ENCODE measurements at places on chromosomes 3 and 15. TPM values are rescaled to one million over a fixed set of nuclear protein-coding genes. Genes with fewer than 3 reads are reported as not detected.

Gene LTF
- total RNA-seq: 13.0 TPM

Gene PCOLCE2
- 0.62 TPM for total RNA-seq

GRCh38 chr15:42274702-42274989, 1.4 kb upstream of the TMEM87A start:
- no peak for DNase-seq

GRCh38 chr3:12966847-12967605, 106.2 kb downstream of the IQSEC1 start:
- DNase-seq: peak; percentile 50

- peak; percentile 94 for DNase-seq
These were observed 12.9 kb downstream of the MB21D2 start for GRCh38 chr3:192904632-192905289.

DNA sequence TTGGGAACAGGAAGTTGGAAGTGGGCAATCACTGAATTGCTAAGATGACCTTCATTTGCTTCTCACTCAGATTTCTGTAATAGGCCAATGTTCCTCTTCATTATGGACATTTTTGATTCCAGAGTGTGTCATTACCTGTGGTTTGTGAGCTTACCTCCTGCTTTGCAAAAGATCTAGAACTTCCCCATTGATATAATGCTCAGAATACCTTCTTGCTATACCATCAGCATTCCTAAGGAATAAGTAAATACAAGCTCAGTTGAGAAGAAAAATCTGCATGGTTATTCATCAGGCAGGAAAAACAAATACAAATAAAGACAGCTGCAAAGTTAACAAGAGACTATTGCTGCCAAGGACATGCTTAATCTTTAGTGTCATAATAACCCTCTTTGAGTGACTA, 5.6 kb upstream of the RPL14 start:
- DNase-seq: no peak

DNA sequence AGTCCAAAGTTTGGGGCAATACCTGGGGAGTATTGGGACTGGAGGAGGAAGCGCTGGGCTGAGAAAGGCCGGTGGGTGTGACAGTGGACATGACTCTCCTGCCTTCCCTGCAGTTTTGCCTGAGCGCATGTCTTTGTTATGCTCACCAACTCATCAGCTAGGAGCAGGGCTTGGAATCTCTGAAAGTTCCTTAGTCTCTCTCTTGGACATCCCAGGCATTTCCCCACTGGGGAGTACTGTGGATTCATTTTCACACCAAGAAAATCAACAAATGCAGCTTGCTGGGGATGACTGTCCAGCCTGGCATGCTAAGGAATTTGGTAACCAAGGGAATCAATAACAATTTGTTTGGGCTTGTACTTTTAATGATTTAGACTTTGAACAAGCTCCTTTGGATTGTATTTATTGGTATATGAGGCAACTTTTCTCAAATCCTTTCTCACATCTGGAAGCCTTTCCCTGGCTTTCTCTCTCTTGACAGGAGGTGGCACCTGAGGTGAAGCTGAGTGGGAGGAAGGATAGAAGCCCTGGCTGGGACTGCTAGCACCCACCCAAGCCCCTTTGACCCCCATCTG, 48.5 kb upstream of the CHST2 start:
- DNase-seq: no peak

DNA sequence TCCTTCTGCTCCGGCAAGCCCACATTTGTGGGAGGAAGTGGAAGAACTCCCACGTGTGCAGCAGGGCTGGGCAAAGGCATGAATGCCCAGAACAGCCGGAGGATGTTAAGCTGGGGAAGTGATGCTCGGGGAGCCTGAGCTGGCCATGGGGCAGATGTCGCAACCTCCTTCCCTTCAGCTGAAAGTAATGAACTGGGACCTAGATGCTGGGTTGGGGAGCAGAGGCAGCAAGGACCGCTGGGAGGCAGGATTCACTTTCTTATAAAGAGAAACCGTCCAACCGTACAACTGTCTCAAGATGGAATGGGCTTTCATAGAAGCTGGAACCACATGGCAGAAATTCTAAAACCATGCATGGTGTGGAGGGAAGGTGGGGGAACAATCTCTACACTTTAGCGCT, 290.9 kb downstream of the OCA2 start:
- no peak for DNase-seq

DNA sequence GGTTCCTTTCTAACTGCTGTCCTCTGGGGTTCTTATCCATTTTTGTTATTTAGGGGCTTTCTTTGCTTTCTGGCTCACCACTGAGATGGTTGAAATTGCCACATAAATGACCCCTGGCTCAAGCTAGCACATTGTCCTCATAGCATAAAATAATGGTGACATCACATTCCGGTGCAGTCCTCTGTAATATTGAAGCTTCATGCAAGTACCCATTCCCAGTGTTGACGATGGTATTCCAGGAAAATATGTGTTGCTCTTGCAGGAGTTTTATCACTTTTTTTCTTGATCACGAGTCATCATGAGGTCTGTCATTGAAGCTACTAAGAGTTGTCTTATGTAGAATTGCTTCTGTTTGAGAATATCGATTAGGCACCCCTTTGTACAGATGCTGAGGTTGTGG, 56.1 kb downstream of the CRTC3 start:
- no peak for DNase-seq

Gene ARGFX
- total RNA-seq: not detected

DNA sequence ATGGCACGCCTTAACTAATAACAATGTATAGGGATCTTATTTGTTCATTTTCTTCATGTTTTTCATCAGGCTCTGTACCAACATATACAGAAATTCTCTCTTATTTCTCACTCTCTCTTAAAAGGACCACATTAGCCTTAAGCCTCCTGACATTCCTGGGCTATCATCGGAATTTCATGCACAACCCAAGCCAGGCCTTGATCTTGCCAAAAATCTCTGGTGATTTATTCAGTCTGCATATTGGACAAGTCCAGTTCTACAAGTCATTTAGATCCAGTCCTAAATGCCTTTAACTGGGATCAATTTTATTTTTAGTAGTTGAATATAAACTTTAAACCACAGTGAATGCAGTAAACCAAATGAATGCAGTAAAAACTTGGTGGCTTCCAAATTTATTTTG, 385.4 kb downstream of the MECOM start:
- no peak for DNase-seq

DNA sequence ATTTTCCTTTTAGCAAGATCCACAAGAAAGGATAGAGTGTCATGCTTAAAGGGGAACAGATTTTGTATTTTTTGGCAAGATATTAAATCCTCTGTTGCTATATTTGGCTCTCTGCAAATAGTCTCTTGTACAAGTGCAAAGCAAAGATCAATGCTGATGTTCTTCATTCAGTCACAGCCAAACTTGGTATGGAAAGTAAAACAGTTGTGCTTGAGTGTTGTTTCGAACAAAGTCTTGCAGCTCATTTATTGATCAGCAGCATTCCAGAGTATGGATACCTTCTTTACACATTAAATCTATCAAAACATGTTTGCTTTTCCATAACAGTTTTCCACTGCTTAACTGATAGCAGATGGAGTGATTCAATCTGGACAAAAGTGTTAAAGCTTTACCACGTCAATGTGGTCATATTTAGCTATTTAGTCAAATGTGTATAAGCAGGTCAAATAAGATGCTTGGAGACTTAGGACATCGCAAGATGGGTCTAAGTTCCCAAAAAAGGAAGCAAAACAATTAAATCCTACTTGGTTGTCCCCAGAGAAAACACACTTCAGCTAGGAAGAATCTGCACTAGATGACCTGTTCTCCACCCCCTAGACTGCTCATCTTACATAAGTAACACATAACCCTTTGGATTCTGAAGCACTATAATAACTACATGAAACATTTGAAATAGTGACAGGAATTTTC, 52.4 kb downstream of the VGLL3 start:
- DNase-seq: peak; percentile 63

DNA sequence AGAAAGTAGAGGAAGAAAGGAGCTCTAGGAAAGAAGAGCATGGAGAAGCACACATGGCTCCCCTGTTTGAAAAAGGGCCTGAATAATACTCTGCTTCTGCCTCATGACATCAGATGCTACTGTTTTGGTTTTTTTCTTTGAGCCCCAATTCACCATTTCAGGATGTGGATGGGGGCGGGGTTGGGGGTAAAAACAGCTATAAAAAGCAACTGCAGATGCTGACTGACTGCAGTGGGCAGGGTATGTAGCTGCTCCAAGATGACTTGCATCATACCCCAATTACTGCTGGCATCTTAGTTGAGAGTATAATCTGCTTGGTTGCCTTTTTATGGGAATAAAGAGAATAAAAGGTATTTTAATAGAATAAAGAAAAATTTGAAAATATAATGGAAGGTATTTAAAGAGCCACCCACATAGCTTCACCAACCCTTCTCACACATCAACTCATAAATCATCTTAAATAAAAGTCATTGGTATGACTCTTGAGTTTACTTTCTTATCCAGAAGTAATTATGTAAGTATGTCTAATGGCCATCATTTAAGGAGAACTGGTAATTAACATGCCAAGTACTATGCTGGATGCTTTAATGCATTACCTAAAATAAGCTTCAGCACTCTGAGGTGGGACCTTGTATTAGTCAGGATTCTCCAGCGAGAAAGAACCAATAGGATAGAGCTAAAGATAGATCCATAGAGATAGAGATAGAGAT, 36.4 kb upstream of the TMEM45A start:
- DNase-seq: no peak

GRCh38 chr3:72015463-72015862, 230.5 kb upstream of the PROK2 start:
- no peak for DNase-seq

Gene SAMMSON
- 0.41 TPM for total RNA-seq

Gene CFAP91
- total RNA-seq: 2.1 TPM

- no peak for DNase-seq
These were observed 424 bp downstream of the EAF2 start for GRCh38 chr3:121835465-121835801.

DNA sequence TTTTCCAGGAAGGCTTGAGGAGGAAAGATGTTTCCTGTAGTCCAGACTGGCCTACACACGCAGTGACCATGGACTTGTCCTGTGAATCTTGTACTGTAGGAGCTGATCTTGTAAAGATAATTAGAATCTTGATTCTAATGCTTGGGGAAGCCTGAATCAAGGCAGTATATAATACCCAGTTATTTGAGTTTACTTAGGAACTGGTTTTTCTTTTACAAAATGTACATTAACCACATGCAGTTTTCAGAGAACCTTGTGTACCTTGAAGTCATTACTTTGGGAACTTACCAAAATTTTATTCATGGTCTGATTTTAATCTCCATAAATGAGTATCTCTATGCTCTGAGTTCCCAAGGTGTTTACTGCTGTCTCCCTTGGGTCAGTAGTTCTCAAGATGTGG, 439.9 kb upstream of the AZI2 start:
- no peak for DNase-seq

DNA sequence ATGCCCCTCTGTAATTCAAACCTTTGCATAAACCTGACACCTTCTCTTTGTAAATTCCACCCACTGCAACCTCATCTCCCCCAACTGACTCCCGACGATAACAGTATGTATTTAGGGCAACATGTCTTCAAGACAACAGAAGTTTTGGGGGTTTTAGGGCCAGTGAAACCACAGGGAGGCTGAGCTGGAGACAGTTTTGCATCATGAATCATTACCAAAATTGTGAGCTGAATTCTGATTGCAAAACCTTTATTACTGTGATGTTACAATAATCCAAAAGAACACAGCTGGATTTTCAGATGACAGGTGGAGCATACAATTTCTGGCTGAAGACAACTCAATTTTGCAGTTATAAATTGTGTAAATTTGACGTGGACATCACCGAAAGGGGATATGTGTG, 281.3 kb upstream of the TTC14 start:
- no peak for DNase-seq

GRCh38 chr3:62805580-62806277, 69.5 kb downstream of the CADPS start:
- DNase-seq: no peak

DNA sequence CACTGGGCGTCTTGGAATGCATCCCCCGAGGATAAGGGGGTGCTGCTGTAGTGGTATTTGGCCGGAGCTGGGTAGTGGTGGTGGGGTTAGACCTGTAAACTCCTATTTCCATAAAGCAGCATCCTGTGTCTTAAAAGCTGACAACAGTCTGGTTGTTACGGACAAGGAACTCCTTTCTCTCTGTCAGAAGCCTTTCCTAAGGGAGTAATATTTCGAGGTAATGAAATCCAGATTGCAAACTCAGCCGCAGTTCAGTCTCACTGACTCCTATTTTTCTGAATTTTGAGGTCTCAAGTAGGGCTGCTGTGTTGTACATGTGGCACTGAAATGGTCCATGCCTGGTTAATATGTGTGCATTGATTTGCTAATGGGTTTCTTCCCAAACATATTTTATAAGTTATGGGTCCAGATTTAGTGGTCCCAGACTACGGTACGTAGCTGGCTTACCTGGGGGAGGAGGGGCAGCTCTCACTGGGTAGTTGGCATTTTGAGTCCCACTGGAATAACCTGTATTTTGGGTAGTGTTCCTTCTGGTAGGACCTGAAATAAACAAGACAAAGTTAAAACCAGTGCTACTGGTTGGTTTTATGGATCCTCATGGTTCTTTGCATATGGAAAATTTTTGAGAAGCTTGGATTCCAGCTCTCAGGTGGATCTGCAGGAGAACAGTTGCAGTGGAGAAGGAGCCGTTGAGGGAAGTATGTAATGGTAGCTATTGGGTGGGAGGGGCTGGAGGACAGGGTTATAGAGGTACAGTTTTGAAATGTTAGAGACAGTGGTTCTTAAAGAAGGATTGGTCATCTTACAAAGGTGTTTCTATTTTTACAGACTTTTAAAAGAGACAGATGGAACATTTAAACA, 48.6 kb upstream of the LDHAL6B start:
- no peak for DNase-seq

Gene MGLL
- 36.4 TPM for total RNA-seq

DNA sequence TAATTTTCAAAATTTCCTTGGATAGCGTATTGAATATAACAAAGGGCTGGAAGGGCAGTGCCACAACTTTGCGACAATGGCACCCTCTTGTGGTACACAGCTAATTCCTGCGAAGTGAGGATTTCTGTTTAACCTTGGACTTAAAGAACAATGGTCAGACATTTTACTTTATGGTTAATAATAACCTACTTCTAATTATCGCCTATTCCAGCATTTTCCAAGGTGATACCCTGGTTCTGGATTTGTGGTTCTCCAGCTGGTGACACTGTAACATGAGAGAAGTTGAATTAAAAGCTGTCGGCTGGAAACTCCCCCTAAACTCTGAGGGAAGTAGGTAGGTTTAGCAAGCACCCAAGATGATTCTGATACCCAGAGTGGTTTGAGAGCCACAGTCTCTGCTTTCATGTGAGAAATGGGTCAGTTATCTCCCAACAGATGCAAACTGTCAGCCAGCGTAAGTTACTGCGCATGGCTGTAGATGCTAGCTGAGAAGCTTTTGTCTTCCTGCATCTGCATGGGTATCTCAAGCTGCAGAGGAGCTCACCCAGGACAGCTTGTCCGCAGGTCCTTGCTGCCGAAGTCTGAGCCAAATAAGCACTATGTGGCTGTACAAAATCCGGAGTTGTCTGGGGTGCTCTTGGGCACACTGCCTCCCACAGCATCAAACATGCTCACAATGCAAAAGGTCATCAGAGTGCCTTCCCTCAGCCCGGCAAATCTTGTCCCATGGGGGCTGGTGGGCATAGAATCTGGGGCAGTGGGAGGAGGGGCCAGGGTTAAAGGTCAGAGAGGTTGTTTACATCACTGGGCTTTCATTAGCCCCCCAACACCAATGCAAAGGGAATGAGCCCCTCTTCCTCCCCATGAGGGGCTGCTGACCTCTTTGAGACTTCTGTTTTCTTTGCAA, 6.6 kb upstream of the CHSY1 start:
- DNase-seq: peak; percentile 89

Gene ACTC1
- total RNA-seq: 1,740 TPM

Gene MESP2
- not detected for total RNA-seq

All from tongue (tissue), 3 donors.